Left lobe of liver (tissue), 2 donors: ENCODE measurements at places on chromosomes 7 and 10.
A peak's percentile ranks its signal among the peaks of the same experiment; 100 is the strongest.

DNA sequence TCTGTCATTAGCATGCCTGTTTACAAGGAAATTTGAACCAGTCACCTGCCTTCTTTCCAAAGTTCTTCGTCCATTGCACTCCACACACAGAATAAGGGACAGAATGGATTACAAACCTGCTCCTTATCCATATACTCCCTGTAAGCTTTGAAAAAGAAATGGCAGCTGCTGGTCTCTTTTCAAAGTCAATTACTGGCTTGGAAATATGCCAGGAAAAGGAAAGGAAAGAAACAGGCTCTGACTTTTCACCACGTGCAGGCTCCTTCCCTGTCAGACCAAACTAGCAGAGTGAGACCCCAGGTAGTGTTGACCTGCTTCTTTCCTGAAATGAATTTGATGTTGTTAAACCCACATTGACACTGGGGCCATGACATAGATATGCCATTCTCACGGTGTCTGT, 84.5 kb downstream of the LHFPL3 start:
- no peak for DNase-seq

GRCh38 chr10:87578842-87579401, 74.2 kb downstream of the MINPP1 start:
- no peak for DNase-seq

DNA sequence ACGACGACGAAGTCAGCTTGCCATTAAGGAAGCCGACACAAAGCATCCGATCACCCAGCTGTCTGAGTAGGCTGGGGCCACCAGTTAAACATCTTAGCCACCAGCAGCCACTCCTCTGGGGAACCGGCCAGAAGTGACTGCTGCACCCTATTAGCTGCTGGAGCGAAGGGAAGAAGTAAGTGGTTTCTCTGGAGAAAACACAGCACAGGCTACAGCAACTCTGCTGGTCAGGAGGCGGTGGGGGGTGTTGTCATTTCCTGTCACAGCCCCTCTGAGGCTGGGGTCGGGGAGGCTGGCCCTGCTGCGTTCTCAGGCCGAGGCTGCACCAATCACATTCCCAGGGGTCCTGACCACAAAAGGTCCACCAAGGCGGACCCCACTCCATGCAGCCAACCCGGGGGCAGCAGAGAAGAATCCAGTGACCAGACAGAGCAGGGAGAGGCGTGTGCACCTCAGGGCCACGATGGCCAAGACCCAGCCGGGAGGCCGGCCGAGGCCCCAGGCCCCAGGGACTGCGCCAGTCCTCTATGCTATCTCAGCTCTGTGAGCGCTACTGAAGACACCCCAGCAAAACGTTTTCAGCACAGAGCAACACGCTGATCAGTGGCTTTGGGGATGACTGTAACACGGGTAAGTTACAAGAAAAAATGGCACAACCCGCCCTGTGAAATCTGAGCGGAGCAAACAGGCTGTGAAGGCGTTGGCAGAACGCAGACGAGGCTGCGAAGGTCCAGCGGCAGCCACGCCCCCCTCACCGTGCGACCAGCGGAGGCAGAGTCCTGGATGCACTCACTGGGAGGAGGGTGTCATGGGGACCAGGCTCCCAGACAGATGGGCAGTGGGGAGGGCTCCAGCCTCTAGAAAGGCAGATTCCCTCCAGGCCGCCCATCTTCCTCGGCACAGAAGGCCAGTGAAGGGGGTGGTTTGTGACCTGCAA, 24.8 kb downstream of the STK32C start:
- DNase-seq: no peak

DNA sequence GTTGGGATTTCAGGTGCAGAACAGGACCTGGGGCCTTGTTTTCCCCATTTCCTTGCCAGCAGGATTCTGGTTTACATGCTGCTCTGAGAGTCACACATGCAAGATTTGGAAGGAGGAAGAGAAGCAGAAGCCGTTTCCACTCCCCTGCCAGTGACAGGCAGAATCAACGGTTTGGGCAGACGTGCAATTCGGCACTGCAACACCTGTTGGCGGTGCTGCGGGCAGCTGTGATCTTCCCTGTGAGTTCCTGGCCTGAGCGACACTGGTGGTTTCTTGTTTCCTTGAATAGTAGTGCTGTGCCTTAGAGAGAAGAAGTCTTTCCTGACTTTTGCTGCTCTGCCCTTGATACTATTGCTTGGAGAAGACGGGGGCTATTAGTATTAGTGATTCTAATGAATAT, 1126.2 kb downstream of the TYW1 start:
- DNase-seq: no peak

DNA sequence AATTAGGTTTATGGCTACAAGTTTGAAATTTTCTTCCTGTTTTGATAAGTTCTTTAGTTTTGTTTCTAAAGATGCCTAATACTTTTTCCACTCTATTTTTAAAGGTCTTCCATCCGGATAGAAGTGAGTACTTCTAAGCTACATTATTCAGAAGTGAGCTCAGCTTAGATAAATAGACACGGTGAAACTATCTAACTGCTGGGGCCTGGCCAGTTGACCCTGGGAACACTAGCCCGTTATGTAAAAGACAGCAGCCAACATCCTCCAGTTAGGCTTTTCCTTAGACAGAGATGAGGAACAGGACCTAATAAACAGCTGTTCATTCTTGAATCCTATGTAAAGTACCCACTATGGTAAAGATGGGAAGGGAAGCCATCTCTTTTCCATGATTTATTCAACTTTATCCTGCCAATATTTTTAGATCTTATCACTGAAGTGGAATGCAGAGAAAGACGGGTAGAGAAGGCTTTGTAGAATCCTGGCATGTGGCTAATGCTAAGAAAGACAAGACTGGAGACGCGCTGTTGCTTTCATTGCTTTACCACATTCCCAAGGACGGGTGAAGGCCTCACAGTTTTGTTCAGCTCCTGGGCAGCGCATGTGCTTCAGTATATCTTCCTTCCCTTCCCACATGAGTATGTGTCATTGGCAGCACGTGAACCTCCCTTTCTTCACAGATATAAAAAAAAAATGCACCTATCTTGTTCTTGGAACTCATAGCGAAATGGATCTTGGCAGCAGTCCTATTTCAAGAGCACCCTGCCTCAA, 340.0 kb upstream of the MEOX2 start:
- peak; percentile 49 for DNase-seq

DNA sequence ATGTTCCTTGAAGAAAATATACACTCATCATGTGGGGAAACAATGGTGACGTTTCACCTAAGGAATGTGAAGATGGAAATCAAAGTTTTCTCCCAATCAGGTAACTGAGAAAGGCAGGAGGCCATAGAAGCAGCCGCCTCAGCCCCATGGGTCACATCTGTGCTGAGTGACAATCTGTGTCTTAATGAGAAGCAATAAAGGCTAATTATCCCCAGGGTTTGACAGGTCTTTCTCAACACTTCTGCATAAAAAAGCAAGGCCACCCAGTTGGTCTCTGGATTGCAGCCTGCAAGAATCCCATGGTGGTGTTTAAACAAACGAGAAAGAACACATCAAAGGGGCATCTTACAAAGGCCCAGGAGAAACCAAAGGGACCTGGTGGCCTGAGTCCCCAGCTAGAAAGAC, 91.1 kb upstream of the TNS3 start:
- no peak for DNase-seq

GRCh38 chr10:131848741-131849590, 51.8 kb upstream of the PPP2R2D start:
- DNase-seq: peak; percentile 36

- DNase-seq: no peak
Measured at GRCh38 chr10:14128519-14128918, 202.2 kb downstream of the FRMD4A start.

DNA sequence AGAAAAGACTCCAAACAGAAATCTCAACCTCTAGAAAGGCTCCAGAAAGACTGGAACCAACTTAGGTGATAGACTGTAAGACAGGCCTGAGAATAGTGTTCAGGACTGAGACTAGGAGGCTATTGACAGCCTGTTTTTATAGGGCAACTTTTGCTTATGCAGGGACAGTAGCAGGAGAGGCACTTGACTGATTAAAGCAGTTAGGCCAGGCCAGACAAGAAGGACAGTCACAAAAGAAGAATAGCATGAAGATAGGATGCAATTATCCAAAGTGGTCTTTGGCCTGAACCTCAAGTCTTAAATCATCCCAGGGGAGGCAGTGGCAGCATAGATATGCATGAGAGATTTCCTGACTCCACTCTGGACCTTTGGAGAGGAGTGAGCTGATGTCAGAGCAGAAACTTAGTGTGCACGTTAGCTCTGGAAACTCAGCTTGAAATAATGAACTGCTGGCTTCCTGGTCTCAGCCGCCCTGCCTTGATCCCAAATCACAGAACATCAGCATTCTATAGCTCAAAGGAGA, 290.6 kb downstream of the SORCS3 start:
- no peak for DNase-seq

DNA sequence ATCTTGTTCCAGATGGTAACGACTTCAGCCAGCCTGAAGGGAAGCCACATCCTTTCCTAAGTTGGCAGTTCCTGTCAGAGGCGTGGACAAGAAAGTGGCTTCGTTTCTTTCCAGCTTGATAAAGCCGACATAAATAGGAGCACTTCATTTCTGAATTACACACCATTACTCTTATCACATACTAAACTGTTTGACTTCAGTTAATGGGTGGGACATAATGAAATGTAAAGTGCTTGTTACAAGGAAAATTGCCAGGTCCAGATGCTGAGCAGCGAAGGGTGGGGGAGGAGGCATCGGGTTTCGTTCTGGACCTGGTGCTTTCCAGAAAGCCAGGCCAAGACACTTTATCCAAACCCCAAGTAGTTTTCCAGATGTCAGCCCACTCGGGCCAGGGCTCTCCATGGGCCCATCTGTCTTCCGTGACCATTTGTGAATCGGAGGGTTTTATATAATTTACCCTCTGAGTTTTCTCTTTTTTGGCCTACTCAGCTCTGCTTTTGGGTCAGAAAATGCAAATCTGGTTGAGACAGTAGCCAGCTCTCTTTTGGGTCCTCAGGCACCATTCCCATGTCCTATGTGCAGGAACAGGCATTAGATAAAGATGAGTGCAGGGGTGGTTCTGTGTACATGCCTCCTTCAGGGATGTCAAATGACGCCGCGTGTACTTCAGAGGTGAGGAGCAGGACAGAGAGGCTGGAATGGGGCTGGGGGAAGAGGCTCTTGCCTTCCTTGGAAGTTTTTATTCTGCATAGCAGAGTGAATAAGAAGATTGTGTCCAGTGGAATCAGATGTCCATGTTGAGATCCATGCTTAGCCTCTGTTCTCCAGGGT, 90.2 kb downstream of the TACC2 start:
- DNase-seq: no peak
